CD4-positive, CD25-positive, alpha-beta regulatory T cell (primary cell): ENCODE measurements at places on chromosomes 12 and 14.

- DNase-seq: no peak
These were observed 17.5 kb downstream of the MLXIP start for GRCh38 chr12:122096014-122096413.

DNA sequence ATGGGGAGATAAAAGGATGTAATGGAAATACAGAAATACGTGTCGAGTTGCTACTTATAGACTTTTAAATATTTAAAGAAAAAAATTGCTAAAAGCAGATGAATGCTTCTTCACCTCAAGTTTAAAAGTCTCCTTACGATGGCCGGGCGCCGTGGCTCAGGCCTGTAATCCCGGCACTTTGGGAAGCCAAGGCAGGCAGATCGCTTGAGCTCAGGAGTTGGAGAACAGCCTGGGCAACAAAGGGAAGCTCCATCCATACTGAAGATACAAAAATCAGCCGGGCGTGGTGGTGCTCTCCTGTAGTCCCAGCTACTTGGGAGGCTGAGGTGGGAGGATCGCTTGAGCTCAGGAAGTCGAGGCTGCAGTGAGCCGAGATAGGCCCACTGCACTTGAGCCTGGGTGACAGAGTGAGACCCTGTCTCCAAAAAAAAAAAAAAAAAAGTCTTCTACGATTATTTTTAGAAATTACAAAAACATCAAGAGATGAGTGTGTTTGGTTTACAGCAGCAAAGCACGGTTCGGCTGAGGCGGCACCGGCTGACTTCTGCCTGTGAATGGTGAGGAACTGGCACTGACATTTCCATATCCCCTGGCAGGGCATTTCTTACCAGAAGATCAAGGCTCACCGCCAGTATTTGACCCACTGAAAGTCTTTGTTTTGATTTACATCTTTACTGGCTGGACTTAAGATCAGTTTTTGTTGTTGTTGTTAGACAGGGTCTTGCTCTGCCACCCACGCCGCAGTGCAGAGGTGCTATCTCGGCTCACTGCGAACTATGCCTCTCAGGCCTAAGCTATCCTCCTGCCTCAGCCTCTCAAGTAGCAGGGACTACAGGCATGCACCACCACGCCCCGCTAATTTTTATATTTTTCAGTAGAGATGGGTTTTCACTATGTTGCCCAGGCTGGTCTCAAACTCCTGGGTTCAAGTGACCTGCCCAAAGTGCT, 3.9 kb upstream of the MTA1 start:
- no peak for DNase-seq

DNA sequence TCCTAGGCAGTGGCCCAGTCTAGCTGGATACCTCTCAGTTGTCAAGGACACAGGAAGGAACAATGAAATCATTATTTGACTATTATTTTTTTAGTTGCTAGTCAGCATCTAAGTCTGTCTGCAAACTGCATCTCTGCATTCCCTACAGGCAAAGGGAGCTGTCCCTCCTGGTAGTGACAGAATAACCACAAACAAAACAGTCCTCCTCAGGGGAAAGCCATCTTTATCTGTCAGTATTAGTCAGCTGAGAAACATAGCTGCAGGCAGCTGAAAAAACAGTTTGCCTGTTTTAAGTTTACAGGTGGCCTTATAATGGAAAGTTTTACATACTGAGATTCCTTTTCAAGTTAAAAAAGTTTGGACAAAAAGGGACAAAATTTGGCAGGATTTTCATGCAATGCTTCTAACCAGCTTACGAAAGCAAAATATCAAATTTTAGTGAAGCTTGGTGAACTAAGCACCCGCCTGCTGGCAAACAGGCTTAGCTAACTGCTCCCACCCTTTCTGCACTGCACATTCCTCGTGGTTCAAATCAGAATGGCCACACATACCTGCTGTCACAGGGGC, 29.5 kb downstream of the SLC25A21 start:
- DNase-seq: no peak

DNA sequence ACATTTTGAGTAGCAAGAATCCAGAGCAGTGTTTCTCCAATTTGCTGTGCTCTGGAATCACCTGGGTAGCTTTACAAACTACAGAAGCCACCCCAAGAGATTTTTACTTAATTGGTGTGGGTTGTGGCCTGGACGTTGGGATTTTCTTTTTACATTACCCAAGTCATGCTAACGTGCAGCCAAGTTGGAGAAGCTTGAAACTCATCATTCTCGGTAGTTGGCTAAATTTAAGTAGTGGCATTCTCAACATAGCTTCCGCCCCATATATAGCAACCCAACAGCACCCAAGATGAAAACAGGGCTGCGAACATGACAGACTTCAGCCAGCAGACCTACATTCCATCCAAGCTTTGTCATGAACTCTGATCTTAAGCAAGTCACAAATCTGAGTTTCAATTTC, 25.0 kb downstream of the DAD1 start:
- peak; percentile 79 for DNase-seq

- DNase-seq: no peak
These were observed 16.1 kb downstream of the BIN2 start for GRCh38 chr12:51307655-51308593.

GRCh38 chr12:4899364-4899763, 10.3 kb upstream of the KCNA1 start:
- no peak for DNase-seq

GRCh38 chr14:35337269-35338255, 45.4 kb downstream of the PSMA6 start:
- no peak for DNase-seq

- no peak for DNase-seq
These were observed 387.9 kb downstream of the DAD1 start for GRCh38 chr14:22200977-22201605.

DNA sequence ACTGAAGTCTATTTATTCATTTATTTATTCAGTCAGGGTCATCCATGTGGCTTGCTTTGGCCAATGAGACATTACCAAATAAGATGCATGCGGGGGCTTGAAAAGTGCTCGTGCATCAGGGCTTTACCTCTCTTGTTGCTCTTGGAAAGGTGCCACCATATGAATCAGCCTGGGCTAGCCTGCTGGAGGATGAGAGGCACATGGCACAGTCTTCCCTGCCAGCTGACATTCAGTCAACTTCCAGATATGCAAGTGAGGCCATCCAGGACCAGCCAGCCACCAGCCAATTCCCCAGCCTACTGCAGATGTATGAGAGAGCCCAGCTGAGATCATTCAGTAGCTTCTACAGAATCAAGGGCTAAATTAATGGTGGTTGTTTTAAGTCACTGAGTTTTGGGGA, 105.2 kb upstream of the RPH3A start:
- no peak for DNase-seq

DNA sequence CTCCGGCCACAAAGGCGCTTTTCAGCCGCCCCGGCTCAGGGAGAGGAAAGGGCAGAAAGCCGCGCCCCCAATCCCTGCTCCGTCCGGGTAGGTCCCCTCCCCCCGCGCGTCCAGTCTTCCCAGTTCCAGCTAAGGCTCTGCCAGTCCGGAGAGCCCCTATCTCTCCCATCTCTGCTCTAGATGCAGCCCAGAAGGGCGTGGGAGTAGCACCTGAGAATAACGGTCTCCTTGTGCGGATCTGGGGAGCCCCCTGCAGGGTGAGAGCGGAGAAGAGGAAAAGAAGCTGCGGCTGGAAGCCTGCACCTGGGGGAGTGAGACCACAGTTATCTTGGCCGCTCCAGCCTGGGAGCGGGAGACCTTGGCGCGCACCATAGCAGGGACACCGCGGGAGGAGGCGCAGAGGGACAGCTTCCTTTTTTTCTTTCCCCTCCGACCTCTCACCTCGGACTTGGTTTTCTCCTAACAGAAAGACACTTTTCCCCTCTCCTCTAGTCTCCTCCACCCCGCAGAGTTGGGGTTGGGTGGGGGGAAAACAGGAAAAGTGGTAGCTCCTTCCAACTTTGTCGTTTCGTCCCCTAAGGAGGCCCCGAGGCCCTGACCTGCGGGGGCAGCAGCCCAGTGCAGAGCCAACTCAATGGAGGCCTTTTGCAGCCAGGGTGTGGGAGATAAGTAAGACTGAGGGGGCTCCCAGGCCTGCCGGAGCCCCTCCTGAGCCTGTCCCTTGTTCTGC, 2.4 kb downstream of the DHH start:
- DNase-seq: peak; percentile 56

GRCh38 chr12:61916831-61917230, 343.4 kb upstream of the USP15 start:
- DNase-seq: no peak

DNA sequence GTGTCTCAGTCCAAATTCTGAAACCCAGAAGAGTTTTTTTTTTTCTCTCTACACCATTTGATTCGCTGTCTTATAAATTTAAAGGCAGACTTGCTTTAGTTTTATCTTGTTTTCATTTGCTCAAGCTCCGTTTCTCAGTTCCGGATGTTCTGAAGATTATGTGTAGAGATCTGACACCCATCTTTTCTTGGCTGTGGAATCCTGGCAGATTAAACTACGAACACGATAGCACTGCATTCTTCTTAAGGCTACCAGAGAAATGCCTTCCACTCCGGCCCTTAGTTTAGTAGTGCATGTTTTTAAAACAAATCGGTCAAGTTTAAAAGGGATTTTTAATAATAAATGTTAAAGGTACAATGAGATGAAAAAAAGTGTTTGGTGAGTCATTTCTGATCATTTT, 106.4 kb downstream of the LMO3 start:
- DNase-seq: no peak

DNA sequence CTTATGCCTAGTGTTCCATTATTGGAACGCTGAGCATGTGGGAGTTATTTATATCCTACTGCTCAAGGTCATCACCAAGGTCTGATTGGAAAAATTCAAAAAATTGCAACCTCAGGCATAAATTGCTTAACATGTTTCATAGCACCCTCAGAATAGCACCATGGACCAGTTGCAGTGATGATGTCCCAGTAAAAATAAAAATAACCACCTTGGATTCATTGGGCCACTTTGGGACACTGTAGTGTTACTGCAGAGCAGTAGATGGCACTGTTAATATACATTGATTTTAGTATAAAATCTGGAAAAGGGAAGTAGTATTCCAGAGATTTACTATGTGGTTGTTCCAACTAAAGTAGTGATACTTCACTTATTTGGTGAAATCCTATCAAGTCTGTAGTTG, 31.0 kb upstream of the PTCSC3 start:
- no peak for DNase-seq

DNA sequence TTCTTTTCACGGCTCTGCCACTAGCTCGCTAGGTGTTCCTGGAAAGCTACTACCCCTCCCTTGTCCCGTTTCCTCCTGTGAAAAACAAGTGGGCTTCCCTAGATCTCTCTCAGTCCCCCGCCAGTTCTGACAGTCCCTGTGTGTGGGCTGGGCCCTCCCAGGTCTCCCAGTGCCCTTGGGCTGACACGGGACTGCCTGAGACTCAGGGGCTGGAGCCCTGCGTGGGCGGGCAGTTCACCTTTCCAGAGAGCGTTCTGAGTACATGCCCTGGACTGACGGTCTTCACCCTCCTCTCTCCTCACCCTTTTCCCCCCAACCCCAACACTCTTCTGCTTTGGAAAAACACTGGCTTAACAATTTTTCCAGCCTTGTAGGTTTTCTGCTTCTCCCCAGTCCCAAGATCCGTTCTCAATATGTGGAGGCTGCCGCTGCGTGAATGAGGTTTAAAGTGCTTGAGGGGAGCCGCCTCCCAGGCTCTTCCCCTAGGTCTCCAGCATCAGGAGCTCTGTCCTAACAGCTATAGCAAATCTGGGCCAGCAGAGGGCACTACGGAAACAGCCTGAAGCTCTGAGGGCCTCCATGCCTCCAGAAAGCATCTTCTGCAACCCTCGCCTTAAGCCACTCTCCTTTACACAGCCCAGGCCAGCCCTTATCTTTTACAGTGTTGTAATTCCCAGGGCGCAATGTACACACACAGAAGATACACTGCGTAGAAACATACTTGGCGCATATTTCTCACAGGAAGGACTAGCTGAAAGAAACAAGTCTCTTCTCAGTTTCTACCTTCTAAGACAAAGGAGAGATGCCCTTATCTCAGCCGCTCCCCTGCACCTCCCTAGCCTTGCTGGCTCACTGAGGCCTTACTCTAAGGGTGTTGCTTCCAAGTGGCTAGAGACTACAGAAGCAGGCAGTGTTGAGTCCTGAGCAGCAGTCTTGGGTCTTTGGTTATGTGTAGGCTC, 10.4 kb upstream of the DCD start:
- peak; percentile 47 for DNase-seq

GRCh38 chr12:76085520-76085868, 1.0 kb upstream of the NAP1L1 start:
- DNase-seq: peak; percentile 52

DNA sequence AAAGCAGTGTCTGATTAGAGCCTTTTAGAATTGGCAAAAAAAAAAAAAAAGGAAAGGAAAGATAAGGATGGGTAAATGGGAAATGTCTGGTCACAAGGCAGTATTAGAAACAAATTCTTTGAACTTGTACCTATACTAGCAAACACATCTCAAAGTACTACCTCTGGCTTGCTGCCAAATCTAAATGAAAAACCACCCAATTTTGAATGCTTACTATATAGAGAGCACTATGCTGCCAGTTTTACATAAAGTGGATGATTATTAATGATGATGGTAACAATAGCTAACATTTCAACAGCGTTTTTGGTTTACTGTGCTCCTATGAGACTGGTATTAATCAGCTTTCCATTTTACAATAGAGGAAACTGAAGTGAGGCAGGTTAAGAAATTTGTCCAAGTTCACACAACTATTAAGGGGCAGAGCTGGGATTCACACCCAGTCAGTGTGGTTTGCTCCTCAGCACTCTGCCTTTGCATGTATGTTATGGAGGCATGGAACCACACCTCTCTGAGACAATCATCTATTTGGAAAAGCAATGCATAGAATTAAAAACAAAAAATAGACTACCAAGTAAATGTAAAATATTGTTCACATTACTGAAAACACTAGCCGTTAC, 34.2 kb downstream of the ATP2B1 start:
- DNase-seq: no peak

DNA sequence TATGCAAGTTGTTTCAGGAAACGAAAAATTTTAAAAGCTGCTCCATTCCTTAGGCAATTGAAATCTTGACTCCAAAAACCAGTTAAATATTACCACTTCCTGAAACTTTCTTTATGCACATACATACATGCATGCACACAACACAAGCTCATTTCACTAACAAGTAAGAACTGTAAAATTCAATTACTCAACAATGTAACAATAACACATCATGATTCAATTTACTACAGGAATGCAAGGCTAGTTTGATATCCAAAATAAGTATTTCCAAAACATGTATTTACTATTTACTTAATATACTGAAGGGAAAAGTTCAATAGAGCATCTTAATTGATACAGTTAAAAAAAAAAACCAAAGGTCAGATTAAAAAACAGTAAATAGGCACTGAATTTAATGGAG, 19.6 kb downstream of the NAP1L1 start:
- DNase-seq: no peak

DNA sequence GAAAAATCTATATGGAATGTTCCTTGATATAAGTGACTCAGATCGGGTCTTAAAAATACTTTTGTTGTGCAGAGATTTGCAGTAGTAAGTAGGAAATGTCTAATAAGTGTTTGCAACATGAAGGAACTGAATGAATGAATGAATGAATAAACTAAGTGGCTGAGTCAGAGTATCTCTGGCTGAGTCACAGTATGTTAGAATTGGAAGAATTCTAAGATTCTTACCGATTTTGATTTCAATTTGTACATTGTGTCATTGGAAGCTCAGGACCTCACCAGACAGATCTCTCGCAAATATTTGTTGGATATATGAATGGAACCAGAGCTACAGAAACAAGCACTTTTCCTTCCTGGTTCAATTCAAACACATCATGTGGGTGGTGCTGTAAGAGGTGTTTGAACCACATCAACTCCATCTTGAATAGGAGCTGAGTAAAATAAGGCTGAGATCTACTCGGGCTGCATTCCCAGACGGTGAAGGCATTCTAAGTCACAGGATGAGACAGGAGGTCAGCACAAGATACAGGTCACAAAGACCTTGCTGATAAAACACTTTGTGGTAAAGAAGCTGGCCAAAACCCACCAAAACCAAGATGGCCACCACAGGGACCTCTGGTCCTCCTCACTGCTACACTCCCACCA, 123.9 kb upstream of the FOXN3 start:
- DNase-seq: no peak
